GM12865 (cell line): ENCODE measurements at places on chromosomes 5 and 9.

DNA sequence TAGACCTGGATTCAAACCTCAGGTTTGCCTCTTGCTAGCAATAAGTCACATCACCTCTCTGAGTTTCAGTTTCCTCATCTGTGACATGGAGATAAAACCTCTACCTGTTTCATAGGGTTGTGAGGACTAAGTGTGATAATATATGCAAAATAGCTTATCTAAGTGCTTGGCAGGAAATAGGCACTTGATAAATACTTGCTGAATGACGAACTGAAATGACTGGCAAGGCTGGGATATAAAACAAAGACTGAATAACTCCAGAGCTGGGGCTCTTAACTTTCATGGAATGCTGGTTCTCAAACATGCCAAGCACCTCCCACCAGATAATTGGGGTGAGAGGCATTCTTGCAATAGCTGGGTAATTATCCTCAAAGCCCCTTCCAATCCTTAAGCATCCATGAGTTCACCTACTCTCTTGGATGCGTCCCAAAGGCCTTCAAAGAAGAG is 87.6 kb downstream of the ADRB2 start:
- DNase-seq = peak; percentile 7

DNA sequence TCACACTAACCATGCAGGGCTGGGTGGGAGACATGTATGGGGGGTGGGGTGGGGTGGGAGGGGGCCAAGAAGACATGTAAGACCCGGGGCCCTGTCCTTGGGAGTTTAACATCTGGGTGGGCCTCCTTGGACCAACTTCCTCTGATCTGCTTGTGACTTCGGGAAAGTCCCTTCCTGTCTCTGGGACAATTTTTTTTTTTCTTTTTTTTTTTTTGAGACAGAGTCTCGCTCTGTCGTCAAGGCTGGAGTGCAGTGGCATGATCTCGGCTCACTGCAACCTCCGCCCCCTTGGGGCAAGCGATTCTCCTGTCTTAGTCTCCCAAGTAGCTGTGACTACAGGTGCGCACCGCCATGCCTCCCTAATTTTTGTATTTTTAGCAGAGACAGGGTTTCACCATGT is 23.8 kb upstream of the IER5L start:
- no peak for DNase-seq

DNA sequence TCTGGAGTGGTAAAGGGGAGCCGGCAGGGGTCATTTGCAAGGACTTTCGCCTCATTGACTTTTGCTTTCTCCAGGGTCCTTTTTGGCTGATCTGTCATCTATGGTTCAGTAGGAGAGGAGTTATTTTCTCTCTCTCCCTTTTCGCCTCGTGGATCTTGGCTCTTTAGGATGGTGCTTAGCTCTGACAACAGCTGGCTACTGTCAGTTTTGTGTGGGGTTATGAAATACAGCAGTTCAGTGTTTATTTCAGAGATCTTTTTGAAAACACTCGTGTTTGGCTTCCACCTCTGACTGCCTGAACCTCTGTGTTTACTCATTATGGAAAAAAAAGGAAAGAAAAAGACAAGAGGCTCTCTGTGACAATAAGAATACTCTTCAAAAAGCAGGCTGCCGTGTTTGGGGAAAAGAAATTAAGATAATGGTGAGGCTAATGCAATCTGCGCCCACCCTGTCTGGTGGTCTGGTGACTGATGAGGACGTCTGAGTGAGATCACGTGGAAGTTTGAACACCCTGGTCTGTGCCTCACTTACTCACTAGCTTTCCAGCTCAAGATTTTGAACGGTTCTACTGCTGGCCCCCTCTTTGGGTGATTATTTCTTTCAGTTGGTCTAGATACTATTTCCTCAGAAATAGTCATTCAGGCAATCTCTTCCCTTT is 567.7 kb downstream of the CAAP1 start:
- no peak for DNase-seq

- DNase-seq = no peak
Observed at GRCh38 chr5:10932426-10932825, 171.4 kb upstream of the DAP start.

GRCh38 chr5:122195802-122196394 is 66.6 kb downstream of the ZNF474 start:
- DNase-seq = peak; percentile 39

DNA sequence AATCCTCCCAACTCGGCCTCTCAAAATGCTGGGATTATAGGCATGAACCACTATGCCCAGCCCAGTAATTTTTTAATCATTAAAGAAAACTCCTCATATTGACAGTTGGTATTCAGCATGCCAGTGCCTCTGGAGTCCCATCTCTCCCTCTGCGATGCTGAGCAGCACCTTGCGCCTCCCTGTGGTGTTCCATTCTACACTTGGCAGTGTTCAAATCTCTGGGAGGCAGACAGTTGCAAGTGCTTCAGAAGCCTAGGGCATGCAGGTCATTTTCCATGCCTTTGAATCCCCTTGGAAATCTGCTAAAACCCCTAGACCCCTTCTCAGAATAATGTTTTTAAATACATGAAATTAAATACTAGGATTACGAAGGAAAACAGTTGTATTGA is 41.3 kb downstream of the GARNL3 start:
- DNase-seq = peak; percentile 5

- DNase-seq = no peak
Observed at GRCh38 chr9:135034106-135034505, 53.4 kb upstream of the OLFM1 start.

DNA sequence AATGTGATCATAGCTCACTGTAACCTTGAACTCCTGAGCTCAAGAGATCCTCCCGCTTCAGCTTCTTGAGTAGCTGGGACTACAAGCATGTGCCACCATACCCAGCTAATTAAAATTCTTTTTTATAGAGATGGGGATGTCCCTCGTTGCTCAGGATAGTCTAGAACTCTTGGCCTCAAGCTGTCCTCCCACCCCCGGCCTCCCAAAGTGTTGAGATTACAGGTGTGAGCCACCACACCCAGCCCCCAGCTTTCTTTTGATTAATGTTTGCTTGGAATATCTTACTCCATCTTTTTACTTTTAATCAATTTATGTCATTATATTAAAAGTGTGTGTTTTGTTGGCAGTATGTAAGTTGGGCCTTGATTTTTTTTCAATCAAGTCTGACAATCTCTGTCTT is 59.4 kb upstream of the EXOC3 start:
- no peak for DNase-seq

- DNase-seq = peak; percentile 90
Observed at GRCh38 chr5:95842854-95843544, 20.5 kb upstream of the GLRX start.

- DNase-seq = no peak
Observed at GRCh38 chr5:150663936-150664335, 2.9 kb downstream of the MYOZ3 start.

GRCh38 chr9:80841888-80842287 is 847.5 kb downstream of the TLE1 start:
- peak; percentile 5 for DNase-seq

DNA sequence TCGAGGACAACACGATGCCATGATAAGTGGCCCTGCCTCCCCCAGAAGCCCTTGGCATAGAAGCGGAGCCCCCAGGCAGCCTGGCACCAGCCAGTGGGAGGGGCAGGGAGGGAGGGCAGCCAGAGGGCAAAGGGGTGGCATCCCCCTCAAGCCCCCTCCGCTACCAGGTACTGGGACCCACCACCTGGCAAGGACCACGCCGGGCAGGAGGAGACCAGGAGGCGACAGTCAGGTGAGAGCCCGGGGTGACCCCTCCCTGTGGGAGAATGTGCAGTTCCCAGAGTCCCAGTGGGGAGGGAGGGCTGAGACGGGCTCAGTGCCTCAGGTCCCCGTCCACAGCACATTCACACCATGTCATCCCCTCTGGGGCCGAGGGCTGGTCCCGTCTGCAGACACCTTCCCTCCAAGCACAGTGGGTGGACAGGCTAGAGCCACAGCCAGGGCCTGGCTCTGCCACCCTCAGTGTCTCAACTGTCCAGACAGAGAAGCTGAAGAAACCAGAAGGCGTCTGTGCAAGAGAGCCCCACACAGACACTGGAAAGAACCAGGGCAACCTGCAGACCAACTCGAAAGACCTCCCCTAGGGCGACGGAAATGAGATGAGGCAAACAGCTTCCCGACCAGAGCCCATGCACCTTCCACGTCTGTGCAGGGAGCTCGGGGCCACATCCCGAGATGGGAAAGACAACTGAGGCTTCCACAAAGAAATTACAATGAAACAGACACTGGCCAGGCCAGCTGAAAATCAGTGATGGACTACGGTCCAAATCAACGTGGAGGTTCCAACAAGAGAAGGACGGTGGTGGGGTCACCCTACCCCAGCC is 11.1 kb downstream of the BRD3 start:
- no peak for DNase-seq

GRCh38 chr5:74067748-74068541 is 441.9 kb downstream of the ARHGEF28 start:
- no peak for DNase-seq

GRCh38 chr5:52786391-52786790 is 1.3 kb upstream of the ITGA1 start:
- no peak for DNase-seq

DNA sequence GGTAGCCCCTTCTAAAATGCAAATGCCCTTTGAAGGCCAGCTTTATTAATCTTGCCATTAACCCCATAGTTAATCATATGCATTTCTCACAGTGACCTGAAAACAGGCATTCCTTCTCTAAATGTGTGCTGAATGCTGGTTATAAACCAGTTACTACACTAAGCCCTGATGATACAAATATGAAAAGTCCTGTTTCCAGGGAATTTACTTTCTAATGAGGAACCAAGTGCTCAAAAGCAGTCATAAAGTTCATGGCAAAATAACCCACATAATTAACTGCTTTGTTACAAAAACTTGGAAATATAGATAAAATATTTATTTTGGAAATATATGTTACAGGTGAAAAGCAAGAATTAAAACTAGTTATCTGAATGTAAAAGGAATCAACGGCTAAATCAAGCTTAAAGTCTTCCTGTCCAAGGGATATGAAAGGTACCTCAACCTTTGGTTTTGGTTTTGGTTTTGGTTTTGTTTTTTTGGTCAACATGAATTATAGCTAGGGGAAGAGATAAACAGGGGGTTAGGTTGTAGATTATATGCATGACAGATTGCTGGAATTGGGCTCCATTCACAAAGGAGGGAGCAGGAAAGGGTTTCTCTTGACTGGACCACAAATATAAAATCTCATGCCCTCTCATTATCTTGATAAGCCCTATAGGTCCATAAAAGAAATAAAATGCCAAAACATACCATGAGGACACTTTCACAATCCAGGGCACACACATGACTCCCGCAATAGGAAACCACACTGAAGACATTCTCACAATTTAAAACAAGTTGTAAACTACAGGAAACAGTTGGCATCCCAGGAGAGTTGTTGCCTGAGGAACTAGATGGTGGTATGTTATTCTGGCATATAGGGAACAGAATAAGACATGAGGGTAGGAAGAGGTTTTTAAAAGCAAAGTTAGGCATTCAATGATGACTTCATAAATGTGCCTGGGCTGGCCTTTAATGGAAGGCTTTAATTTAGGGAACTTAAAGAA is 46.7 kb upstream of the MACIR start:
- peak; percentile 17 for DNase-seq
